ENCODE measurements at places on chromosomes 16 and 17.
A peak's percentile ranks its signal among the peaks of the same experiment; 100 is the strongest.

- peak; percentile 34 for DNase-seq
These were observed 18.8 kb downstream of the ZNF652 start for GRCh38 chr17:49343273-49343672.

GRCh38 chr16:1474796-1475551, at the start of gene CLCN7:
Gene CLCN7, minus strand, starts transcription at chr16:1475028. Its CDS starts 54 bp downstream, at chr16:1474974.
- DNase-seq: peak; percentile 86

- DNase-seq: peak; percentile 41
These were observed 2.5 kb upstream of the STARD3 start for GRCh38 chr17:39634384-39634871.

- no peak for DNase-seq
These were observed 17.4 kb upstream of the SUPT4H1 start for GRCh38 chr17:58369214-58370031.

GRCh38 chr16:80974649-80975376, 31.9 kb downstream of the CMC2 start:
- DNase-seq: no peak

DNA sequence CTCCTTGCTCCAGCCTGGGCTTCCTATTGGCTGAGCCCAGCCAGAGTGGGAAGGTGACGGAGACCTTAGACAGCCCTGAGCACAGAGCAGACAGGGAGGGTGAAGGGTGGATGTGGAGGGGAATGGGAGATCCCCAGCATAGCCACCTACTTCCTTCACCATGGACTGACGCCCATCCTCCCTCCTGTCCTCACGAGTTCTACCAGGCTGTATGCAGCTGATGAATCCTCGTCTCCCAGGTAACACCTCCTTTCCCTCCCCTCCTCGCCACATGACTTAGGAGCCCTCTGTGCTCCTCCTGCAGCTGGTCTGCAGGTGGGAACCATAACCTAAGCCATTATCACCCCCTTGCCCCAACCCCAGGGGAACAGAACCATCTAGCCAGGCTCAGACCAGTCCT, 9.0 kb upstream of the CRHR1 start:
- DNase-seq: no peak

DNA sequence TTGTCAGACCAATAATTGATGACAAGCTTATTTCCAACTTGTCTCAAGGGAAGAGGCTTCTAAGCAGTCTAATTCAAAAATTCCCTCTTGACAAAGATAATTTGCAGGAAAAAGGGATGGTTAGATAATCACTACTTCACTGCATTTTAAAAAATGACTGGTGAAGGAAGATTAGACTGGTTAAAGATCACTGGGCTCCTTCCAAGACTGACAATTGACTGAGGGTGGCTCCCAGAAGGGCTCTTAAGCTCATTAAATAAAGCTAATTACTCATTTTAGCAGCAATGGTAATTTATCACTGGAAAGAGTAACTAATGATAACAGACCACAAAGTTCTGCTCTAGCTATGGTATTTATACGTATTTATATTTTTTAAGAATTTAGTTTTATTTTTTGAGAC, 4.4 kb upstream of the HEATR3 start:
- no peak for DNase-seq

DNA sequence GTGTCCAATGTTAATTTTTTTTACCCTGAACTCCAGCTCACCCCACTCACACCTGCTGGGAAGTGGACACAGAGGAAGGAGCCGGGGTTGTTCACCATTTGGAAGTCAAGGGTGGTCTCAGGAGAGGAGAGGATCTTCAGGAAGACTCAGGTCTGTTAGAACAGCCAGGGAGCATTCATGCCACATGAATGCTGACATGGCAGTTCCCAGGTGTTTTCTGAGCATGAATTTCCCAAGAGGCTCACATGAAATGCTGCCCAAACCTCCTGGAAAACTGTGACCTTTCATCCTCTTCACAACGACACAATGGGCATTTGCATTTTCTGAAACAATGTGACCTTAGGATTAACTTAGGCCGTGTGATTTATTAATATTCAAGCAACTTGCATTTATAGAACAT, 2409.2 kb downstream of the TP53TG3F start:
- no peak for DNase-seq

GRCh38 chr16:48681520-48681919, 71.5 kb upstream of the N4BP1 start:
- no peak for DNase-seq

DNA sequence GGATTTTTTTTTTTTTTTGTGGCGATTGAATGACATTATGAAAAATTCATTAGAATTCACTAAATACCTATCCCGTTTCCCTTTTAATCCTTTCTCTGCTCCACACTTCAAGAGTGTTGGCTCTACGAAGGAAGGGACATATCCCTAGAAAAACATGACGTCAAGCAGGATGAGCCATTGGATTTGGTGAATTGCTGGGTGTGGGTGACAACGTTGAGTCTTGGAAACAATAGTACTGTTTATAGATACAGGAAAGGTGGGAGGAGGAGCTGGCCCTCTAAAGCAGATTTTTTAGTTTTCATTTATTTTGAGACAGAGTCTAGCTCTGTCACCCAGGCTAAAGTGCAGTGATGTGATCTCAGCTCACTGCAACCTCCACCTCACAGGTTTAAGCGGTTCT, 167.6 kb upstream of the FAM20A start:
- no peak for DNase-seq

DNA sequence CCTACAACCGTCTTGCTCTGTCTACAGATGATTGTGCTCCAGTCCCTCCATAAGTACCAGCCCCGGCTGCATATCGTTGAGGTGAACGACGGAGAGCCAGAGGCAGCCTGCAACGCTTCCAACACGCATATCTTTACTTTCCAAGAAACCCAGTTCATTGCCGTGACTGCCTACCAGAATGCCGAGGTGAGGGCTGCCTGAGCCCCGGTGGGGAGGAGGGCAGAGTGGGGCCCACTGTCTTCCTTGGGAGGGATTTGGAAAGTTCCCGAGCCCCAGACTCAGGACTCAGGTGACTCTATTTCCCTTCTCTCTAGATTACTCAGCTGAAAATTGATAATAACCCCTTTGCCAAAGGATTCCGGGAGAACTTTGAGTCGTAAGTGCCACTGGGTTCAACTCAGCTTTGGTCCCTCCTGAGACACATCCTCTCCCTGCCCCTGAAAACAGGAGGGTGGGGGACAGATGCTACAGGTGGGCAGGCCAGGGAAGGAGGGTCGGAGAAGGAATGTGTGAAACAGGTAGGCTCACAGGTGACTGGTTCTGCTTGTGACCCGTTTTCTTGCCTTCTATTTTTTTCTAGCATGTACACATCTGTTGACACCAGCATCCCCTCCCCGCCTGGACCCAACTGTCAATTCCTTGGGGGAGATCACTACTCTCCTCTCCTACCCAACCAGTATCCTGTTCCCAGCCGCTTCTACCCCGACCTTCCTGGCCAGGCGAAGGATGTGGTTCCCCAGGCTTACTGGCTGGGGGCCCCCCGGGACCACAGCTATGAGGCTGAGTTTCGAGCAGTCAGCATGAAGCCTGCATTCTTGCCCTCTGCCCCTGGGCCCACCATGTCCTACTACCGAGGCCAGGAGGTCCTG, 11.4 kb downstream of the TBX21 start:
- no peak for DNase-seq

DNA sequence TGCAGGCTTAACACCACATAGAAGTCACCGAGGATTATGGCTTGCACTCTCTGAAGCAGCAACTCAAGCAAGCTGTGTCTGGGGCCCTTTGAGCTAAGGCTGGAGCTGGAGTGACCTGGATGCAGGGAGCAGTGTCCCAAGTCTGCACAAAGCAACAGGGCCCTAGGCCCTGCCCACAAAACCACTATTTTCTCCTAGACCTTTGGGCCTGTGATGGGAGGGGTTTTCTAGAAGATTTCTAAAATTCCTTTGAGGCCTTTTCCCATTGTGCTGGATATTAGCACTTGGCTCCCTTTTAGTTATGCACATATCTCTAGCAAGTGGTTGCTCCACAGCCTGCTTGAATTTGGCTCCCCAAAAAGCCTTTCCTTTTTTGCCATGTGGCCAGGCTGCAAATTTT, 44.5 kb downstream of the KCNJ16 start:
- no peak for DNase-seq

- DNase-seq: no peak
These were observed 5.1 kb upstream of the CENPV start for GRCh38 chr17:16358394-16358793.

DNA sequence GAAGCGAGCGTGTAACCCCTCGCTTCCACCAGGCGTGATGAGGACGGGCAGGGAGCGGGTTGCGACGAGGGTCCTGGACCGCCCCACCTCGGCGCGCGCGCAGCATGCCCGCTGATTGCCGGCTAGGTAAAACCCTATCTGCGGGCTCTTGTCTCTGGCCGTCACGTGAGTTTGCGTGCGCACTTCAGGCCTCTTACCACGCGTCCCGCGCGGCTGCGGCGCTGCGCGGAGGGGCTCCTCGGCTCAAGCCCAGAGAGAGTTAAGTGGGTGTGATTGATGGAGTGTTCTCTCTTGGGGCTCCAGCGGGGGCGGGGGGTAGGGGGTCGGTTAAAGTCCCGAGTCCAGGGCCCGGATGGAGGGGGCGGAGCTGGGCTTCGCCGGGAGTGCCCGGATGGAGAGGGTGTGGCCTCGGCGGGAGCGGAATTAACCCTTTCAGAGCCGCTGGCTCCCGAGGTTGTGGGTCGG, 7.9 kb downstream of the KDM6B start:
- peak; percentile 85 for DNase-seq

DNA sequence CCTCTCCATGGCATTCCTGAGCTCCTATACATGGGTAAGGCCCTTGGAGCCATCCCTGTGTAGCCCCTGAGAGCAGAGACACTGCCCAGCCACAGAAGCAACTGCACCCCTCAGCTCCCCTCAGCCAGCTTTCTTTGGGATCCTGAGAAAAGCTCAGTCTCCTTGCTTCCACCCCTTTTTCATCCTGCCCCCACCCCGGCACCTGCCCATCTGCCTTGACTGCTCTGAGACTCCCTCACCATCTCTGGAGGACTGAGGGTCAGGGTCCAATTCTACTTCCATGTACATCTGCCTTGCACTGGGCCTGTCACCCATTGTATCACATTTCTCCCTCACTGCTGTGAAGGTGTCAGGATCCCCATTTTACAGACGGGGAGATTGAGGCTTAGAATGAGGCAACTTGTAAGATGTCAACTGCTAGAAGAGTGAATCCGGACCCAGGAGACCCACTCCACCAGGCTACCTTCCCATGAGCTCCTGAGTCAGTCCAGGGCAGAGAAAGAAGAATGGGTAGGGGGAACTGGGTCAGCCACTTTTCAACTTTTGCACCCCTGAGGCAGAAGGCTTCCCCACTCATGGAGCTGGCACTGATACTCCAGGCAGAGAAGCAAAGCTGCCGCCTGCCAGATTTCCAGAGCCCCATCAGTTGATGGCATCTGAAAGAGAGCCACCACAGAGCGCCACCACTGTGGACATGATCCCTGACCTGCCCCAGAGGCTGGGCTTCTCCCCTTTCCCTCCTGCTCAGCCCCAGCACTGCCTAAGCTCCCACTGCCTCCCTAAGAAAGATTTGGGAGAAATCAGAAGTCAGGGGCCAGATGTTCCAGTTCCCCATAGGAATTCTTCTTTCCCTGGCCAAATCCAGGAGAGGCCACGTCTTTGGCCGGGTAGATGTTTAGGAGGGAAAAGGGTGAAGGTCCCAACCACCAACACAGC, 135.4 kb downstream of the TMEM132E start:
- no peak for DNase-seq

GRCh38 chr17:2190014-2190413, 113.6 kb downstream of the SMG6 start:
- no peak for DNase-seq

DNA sequence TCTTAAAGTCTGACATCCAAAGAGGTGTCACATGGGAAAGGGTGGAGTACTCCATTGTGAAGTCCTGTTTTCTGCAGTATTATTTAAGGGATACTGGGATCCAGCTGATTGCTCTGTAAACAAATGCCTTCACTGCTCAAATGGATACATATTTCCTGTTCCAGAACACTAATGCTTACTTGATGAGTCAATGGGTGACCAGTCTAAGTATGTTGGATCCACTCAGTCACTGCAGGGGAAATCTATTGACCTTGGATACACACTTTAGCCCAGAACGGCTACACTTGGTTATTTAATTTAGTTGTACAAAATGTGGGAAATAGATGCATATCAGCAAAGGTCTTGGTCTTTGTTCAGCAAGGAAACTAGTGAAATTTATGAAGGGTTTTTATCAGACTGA, 261.4 kb downstream of the MAP2K4 start:
- no peak for DNase-seq

DNA sequence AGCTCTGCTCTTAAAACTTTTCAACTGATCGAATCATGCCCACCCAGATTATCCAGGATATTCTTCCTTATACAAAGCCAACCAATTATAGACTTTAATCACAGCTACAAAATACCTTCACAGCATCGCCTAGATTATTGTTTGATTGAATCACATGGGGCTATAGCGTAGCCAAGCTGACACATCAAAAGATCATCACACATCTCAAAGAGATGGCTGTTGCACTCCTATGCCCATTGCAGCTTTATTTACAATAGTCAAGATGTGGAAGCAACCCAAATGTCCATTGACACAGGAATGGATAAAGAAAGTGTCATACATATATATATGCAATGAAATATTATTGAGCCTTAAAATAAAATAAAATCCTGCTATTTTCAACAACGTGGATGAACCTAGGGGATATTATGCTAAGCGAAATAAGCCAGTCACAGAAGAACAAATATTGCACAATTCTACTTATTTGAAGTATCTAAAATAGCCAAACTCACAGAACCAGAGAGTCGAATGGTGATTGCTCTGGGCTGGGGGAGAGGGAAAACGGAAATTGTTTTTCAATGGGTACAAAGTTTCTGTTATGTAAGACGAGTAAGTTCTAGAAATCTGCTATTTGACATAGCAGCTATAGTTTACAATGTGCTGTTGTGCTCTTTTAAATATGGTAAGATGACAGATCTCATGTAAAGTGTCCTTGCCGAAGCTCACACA, 60.9 kb upstream of the ERCC4 start:
- no peak for DNase-seq

DNA sequence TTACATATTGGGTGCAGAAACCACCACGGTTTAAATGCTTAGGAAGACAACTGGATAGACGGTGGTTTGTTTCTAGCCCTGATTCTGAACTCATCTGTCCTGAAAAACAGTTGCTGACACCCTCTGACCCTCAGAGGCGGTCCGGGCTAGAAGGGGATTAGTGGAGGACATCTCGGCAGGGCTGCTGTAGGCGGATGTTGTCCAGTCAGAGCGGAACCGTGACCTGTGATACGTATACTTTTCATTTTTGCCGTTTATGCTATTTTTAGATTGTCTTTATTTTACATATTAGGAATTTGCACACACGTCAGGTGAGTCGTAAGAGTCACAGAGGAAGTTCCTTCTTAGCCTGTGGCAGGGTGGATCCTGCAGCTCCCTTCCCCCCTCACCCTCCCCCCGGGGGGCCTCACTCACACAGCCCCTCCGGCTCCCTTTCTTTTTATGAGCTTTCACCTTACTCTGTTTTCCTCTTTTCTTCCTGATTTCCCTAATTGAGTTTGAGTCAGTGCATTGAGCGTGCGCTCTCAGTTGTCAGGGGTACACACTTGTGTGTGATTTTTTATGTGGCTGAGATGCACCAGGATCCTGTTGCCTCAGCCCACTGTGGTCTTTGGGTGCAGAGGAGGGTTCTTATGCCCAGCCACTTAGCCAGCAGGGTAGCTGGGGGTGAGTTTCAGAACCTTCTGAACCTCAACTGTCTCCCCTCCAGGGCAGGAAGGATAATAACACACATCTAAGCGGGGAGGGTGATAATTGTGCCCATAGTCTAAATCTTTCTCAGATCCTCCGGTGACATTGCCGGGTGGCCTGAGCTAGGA, 211.1 kb upstream of the CHMP6 start:
- DNase-seq: peak; percentile 27
